NCI-H1930 (cell line): ENCODE measurements at places on chromosomes 12 and 14.
A peak's percentile ranks its signal among the peaks of the same experiment; 100 is the strongest.

- no peak for DNase-seq
Measured at GRCh38 chr14:101457301-101457935, 103.9 kb upstream of the DIO3 start.

DNA sequence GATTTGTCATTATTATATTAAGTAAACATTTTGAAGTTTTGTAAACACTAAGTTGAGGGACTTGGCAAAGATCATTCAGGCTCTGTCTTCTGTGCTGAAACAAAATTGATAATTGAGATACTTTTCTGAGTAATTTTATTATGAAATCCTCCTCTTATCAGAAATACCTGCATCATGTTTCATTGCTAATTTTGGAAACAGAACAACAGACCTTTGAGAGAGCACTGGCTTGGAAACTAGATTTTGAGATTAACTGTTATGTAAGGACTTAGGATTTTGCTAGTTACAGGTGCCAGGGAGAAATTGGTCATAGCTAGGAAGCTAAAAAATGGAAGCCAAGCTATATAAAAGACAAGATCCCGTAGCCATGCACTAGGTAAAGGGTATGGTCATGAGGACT lies 201.7 kb upstream of the DCN start:
- DNase-seq: no peak

DNA sequence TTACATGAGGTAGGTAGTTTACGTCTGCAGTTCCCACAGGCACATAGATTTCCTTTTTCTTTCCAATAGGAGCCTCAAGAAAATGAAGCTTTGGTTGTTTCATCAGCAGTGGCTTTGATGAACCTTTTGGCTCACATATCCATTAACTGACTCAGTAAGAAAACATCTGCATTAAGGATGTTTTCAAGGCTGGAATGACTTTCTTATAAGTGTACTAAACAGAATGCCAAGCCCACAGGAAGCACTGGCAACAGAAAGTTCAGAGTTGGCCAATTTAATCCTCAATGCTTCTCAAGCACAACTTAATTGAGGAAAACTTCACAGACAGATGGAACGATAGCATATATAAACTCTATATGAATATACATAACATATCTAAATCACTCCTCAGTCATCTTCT lies 63.5 kb downstream of the ST8SIA1 start:
- no peak for DNase-seq

- DNase-seq: no peak
Measured at GRCh38 chr12:116325336-116325664, 47.8 kb upstream of the MED13L start.

- DNase-seq: no peak
Measured at GRCh38 chr14:84272290-84272721, 1257.6 kb upstream of the FLRT2 start.

DNA sequence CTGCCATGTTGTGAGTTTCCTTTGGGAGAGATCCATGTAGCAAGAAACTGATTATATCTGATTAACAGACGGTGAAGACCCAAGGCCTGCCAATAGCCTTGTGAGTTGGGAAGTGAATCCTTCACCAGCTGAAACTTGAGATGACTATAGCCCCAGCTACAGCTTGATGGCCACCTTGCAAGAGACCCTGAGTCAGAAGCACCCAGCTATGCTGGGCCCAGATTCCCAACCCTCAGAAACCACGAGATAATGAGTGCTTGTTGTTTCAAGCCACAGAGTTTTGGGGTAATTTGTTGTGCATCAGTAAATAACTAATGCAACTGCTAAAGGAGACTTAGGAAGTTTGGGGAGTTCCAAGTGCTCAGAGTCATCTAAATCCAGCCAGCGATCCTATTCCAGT lies 80.3 kb downstream of the AVPR1A start:
- no peak for DNase-seq

DNA sequence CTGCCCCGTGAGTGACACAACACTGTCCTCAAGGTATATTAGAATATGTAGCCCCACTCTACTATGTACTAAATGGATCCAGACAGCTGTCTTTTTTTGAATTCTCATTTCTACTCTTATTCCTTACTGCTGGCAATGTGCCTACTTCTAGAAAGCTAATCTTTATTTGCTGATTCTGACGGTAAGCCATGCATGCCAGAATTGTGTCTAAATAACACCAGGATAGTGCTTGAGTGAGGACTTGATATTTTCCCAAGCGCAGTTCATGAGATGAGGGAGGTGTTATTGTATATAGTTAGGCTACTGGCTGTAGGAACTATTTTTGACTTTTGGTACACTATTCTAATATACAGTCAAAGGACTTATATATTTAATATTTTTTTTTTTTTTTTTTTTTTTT lies 316.2 kb upstream of the NAV3 start:
- no peak for DNase-seq

- DNase-seq: no peak
Measured at GRCh38 chr12:47754126-47754525, 4.6 kb downstream of the RAPGEF3 start.

- DNase-seq: no peak
Measured at GRCh38 chr12:60872219-60872618, 1276.4 kb downstream of the SLC16A7 start.

DNA sequence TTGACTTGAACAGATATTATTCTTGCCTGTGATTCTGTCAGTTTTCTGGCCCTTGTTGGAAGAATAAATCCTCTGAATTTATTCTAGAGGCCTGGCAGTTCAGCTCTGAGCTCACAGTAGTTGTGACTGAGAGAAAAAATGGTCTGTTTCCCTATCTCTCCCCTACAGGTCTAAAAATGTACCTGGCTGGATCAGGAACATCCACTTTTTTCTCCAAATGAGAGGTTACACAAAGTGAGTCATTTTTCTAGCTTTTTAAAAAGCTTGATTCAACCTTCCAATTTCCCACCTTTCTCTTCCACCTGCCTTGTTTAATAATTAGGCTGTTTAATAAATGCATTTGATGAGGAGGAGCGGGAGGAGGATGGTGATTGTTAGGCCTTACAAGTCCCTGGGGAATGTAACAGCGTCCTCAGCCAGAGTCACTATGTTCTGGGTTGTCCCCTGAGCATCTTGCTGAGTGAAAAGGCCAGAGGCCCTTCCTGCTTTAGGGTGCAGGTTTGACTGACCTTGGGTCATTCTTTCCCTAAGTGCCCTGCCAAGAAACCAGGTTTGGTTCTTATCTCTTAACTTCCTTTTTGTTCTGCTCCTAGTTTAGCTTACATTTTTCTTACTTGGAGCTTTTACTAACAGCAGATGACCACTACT lies 91.7 kb upstream of the FUT8 start:
- no peak for DNase-seq

DNA sequence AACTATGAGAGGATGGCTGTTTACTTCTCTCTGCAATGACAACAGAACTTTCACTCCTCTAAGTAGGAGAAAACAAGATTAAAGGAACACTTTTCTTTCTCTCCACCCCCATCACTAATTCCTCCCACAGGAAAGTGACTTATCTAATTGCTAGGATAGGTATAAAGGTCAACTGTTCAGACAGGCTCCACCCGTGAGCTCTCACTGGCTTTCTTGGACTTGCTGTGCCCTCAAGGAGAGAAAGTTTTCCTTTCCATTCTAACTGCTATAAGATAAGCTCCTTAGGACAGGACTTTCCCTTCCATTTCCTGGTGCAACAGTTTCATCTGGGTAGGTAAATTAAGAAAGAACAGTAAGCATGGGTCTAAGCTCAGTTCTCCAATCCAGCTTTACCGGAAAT lies 4.8 kb downstream of the SLC41A2 start:
- no peak for DNase-seq

DNA sequence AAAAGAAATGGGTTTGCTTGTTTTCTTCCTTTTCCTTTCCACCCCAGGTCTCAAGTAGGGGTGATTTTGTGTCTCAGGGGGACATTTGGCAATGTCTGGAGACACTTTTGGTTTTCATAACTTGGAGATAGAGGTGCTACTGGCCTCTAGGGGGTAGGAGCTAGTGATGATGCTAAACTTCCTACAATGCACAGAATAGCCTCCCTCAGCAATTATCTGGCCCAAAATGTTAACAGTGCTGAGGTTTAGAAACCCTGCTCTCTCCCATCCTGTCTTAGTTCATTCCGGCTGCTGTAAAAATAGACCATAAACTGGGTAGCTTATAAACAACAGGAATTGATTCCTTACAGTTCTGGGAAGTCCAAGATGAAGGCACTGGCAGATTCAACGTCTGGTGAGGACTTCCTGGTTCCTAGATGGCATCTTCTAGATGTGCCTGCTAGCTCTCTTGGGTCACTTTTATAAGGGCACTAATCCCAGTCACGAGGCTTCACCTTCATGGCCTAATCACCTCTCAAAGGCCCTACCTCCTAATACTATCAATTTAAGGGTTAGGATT lies 7.4 kb upstream of the GAS2L3 start:
- DNase-seq: no peak

DNA sequence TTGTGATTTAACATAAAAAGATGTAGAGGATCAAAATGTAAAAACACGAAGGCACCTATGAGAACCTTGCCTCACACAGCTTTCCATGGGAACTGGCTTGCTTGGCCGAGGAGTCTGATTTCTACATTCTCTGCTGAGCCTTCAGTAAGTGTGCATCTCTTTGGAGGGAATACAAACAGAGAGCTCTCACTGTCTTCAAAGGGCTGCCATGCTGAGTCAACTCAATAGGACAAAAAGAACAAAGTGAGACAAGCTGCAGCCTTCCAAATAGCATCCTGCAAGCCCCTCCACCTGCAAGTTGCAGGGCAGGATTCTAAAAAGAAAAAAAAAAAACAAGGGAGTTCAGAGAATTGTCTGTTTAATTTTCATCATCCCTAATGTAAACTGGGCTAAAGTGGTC lies 411.9 kb downstream of the NELL2 start:
- DNase-seq: peak; percentile 54

GRCh38 chr12:17334784-17335183 lies 728.8 kb upstream of the LMO3 start:
- DNase-seq: no peak

DNA sequence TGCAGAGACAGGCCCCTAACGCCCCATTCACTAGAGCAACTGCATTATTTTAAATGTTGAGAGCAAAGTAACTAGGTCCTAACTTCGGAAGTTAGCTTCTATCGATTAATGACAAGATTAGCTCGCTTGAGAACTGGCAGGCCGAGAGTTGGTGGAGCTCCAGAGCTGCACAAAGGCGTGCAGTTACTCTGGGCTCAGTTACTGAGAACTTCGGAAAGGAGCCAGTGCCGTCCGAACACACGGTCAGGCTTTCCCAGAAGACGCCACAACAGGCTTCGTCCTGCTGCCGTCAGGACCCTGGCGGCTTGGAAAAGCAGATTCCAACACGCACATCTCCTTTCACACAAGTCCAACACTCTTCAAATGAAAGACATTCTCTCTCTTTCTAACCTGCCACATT lies 45.4 kb upstream of the TESC start:
- no peak for DNase-seq

- no peak for DNase-seq
Measured at GRCh38 chr12:115209230-115209629, 525.3 kb upstream of the TBX3 start.
